Sciatic nerve (tissue), 2 donors: ENCODE measurements at places on chromosomes 7 and 10. TPM values are rescaled to one million over a fixed set of nuclear protein-coding genes. Genes with fewer than 3 reads are reported as not detected.
A peak's percentile ranks its signal among the peaks of the same experiment; 100 is the strongest.

- DNase-seq, result no peak
These were observed 3.6 kb downstream of the CCNY start for GRCh38 chr10:35339942-35340341.

DNA sequence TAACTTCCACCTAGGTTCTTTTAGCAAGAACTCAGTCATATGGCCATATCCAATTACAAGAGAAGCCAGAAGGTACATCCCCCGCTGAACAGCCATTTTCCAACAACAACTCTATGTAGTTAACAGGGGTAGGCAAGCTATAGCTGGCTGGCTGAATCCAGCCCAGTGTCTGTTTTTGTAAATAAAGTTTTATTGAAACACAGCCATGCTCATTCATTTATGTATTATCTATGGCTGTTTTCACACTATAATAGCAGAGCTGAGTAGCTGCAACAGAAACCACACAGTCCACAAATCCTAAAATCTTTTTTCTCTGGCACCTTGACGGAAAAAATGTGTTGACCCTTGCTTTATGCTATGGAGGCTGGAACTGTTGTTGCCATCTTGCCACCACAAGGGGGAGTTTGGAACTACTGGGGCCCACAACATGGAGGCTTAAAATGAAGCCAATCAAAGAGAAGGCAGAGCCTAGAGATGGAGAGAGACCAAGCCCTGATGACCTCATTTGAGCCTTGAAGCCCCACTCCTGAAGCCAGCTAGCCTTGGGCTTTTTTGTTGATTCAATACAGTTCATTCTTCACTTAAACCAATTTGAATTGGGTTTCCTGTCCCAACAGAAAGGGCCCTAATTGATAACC lies 33.3 kb upstream of the XPNPEP1 start:
- DNase-seq, result no peak

- DNase-seq, result no peak
These were observed 8.0 kb downstream of the EVX1 start for GRCh38 chr7:27250557-27251070.

- peak; percentile 48 for DNase-seq
These were observed 37.6 kb downstream of the PPIF start for GRCh38 chr10:79384773-79385391.

GRCh38 chr7:5831196-5831595 lies 49.4 kb upstream of the OCM start:
- peak; percentile 65 for DNase-seq

DNA sequence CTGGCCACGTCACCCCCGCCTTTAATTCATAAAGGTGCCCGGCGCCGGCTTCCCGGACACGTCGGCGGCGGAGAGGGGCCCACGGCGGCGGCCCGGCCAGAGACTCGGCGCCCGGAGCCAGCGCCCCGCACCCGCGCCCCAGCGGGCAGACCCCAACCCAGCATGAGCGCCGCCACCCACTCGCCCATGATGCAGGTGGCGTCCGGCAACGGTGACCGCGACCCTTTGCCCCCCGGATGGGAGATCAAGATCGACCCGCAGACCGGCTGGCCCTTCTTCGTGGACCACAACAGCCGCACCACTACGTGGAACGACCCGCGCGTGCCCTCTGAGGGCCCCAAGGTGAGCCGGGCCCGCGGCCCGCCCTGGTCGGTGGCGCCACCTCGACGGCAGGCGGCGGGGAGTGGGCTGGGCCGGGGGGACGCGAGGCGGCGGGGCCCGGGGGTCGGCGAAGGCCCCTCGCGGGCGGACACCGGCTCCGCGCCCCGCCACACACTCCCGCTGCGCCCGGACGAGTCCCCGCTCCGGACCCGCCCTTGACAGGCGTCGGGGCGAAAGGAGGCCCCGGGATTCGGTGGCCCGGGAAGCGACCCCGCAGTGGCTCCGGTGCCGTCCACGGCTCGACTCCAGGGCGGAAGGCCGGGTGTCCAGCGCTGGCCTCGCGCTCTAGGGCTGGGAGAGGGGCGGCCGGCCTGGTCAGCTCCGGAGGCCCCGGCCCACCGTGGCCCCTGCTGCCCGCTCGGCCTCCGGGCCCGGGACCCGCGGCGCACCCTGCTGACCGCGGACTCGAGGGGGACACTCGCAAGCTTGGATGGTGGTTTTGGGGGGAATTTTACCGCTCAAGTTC lies 557 bp downstream of the BAG3 start:
- DNase-seq, result no peak

GRCh38 chr7:12957487-12957886 lies 270.1 kb downstream of the ARL4A start:
- DNase-seq, result no peak

DNA sequence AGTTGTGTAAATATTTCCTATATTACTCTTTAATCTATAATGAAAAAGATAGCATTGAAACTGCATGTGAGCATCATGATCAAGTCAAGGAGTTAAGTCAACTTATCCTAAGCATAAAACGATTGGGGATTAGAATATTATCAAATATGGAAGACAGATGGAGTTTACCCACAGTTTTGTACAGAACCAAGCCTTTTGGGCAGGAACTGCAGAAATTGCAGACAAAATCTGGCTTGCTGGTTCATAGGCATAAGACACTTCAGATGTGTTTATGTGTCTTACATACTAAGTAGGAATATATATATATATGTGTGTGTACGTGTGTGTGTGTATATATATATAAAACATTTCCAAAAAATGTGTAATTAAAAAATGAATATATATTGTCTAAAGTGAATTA lies 375.4 kb upstream of the TPK1 start:
- no peak for DNase-seq

GRCh38 chr7:123863461-123863860 lies 18.5 kb downstream of the HYAL4 start:
- DNase-seq, result no peak

GRCh38 chr7:50156163-50156562 lies 63.1 kb upstream of the ZPBP start:
- DNase-seq, result no peak

PILRA gene
- total RNA-seq, result 14.6 TPM

NOS3 gene
- 26.6 TPM for total RNA-seq

CPEB3 gene
- total RNA-seq, result 6.2 TPM
